ENCODE measurements at places on chromosomes 12 and 14.

- DNase-seq: no peak
These were observed 46.8 kb downstream of the ACACB start for GRCh38 chr12:109163167-109163566.

GRCh38 chr12:12156828-12157227 lies 86.1 kb downstream of the BCL2L14 start:
- DNase-seq: no peak

- DNase-seq: no peak
These were observed 5.6 kb downstream of the GMFB start for GRCh38 chr14:54483073-54483745.

- DNase-seq: no peak
These were observed 300 bp upstream of the GIT2 start for GRCh38 chr12:109996483-109996853.

GRCh38 chr12:27844366-27845090 lies 64.5 kb upstream of the MANSC4 start:
- no peak for DNase-seq

- no peak for DNase-seq
These were observed 23.3 kb upstream of the HMGA2 start for GRCh38 chr12:65800937-65801336.

DNA sequence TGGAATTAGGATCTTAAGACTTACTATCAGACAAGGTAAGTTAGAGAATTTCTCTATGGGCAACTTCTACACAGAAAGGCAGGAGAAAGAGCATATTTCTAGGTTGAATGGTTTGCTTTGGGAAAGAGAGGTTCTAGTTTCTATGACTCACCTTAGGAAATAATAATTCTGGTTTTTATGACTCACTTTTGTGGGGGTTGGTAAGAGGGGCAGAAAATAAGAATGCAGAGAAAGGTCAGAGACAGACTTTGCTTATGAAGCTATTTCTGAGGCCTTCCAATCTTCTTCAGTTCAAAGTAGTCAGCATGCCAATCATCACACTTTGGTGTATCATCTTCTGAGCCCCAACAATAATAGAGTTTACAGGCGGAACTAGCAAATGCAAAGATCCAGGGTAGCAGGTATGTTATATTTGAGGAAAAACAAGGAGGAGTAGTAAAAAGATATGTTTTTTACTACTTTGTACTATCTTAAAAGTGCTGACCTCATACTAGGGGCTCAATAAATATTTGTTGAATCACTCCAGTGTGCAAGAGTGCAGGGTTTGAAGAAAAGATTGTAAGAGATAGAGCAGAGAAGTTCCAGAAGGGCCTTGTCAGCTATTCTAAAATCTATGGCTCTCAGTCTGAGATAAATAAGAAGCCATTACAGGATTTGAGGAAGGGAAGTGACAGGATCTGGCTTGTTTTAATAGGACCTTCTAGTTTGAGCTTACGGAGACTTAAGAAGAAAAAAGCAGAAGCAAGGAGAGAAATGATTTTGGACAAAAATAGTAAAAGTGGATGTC lies 56.7 kb upstream of the LRFN5 start:
- DNase-seq: no peak

DNA sequence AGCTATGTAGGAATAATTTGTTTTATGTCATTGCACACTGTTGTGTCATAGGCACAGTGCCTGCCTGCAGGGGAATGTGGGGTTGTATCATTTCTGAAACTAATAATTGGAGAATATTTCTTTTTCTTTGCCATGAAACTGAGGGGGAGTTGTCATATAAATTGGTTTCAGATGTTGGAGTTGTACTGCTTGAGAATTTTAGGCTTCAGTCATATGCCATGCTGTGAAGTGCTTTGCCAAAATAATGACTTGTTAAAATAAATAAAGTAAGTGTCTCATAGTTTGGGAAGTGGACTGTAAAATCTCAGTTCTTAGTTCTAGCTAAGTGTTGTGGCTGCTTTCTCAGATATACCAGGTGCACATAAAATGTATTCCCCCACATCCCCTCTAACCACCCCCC lies 116.8 kb downstream of the DAAM1 start:
- no peak for DNase-seq

DNA sequence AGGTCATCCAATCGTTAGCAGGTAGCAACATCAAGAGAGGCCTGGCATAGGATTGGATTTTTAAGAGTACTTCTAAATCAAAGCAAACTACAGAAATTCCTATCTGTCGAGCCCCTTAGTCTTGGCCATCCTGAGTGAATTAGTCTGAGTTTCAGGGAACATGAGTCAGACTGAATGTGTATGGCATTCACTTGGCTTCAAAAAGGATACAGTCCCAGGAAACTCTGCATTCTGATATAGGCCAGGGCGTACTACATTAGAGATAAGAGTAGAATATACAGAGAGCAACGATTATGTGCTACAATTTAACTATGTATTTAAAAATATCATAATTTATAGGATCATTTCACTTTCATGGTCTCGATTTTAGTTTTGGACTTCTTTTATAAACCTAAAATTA lies 242.2 kb downstream of the SOX5 start:
- no peak for DNase-seq

- DNase-seq: no peak
These were observed 186.9 kb upstream of the BTG1 start for GRCh38 chr12:92332552-92332951.

DNA sequence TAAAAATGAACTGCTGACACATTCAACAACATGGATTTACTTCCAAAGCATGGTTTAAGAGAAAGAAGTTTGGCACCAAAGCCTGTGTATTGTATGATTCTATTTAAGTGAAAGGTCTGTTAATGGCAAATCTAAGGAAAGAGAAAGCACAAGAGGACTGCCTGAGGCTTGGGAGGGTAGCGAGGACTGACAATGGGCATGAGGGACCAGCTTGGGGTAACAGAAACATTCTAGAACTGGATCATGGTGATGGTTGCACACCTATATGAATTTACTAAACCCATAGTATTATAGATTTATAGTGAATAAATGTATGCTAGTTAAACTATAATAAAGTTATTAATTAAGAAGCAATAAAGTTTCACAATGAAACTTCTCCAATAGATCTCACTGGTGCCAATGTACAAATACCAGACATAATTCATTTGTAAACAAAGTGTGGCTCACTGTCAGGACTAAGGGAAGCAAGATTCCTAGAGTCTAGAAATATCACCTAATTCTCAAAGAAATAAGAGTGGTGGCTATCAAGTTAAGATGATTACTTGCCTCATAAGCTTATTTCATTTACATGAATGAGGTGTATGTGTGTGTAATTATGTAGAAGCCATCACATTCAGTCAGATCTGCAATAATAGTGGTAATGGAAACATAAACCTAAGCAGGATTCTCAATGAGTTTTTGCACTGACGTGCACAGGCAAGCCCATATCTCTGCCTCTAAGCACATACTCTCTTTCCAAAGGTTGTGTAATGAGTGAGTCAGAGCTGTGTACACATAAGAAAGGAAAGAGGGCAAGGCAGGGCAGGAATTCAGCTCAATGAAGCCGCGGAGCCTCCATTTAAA lies 353.4 kb downstream of the KCNH5 start:
- DNase-seq: no peak

DNA sequence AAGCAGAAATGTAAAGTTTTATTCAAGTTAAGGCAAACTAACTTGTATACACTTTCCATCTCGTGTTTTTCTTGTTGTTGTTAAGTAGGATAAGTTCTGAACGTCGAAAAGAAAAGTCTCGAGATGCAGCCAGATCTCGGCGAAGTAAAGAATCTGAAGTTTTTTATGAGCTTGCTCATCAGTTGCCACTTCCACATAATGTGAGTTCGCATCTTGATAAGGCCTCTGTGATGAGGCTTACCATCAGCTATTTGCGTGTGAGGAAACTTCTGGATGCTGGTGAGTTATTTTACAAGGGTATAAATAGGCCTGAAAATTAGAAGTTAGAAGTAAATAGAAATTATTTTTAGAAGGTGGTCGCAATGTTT lies 25.0 kb downstream of the HIF1A start:
- DNase-seq: no peak

DNA sequence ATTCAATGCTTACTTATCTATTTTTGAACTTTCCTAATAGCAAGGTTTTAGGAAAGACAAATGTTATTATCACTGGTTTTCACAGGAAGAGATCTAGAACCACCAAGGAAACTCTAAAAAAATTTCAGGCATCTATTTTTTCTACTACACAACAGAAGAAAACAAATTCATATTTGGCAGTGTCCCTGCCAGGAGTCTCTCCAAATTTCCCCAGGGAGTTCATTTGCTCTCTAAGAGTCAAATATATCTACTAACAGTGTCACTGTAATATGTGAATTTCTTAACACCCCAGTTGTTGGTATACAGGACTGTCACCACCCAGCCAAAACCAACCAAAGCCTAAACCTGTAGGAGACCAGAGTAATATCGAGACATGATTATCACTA lies 83.4 kb downstream of the STXBP6 start:
- DNase-seq: no peak

DNA sequence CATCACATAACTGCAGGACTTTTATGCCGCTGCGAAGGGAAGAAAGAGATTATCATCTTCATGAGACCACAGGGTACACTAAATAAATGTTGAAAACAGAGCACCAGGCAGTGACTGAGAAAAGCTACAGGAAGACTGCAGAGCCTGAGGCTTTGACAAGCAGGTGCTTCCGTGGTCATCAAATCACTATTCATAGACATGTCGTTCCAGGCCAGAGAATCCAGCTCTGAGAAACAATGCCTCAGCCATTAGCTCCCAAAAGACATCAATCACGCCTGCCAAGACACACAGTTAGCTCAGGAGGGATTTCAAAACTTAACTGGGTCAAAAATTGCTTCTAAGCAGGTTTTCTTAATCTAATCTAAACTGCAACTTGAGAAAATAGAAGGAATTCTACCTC lies 47.2 kb upstream of the GARIN6 start:
- DNase-seq: no peak

DNA sequence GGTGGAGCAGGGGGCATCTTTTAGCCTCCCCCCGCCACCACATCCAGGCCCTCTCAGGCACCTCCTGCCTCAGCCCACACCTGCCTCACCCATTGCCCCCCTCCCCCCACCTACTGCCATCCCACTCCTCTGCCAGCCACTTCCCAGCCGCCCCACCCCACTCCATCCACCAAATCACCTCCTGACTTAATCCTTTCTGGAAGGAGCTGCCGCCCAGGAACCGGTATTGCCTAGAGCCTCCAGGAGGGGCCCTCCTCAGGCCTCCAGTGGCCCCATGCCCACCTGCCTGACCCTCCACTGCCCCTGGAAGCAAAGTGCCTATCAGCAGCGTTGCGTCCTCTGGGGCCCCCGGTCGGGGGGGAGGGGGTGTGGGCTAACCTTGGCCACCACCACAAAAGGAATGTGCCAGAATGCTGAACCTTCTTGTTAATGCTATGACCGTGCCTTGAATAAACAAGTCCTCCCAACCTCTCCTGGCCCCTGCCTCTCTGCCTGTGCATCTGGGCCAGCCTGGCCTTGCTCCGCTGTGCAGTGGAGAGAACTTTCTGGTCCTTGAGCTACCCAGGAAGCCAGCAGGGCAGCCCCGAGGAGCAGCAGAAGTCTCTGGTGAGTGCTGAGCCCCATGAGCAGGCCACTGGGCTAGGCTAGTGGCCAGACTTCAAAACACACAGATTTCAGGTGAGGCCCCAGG lies 11.8 kb downstream of the NGB start:
- no peak for DNase-seq

DNA sequence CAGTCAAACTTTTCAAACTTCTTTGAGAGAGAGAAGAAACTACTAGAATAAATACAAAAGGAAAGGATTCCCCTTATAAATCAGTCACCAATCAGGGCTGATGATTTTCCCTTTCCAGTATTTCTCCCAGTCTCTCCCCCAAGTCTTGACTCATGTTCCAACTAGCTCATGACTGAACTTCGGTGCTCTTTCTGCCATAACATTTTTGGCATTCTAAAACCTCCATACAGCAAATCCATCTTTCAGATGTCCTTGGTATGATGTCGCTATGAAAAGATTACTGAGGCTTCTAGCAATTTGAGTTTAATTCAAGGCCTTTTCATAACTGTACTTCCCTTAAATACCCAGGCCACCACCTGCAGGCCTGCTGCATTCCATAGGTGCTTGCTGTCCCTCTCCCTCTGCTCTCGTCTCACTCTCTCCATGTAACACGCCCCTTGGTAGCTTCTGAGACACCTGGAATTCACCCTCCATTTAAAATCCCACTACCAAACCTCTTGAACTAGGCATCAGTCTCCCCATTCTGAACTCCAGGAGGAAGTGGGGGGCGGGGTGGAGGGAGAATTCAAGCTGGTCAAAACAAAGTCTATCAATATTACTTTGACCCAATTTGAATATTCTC lies 2.4 kb downstream of the PRKD1 start:
- DNase-seq: no peak

- no peak for DNase-seq
These were observed 45.9 kb downstream of the IFNG start for GRCh38 chr12:68113644-68114043.

GRCh38 chr12:29299633-29300032 lies 81.3 kb downstream of the ERGIC2 start:
- no peak for DNase-seq

DNA sequence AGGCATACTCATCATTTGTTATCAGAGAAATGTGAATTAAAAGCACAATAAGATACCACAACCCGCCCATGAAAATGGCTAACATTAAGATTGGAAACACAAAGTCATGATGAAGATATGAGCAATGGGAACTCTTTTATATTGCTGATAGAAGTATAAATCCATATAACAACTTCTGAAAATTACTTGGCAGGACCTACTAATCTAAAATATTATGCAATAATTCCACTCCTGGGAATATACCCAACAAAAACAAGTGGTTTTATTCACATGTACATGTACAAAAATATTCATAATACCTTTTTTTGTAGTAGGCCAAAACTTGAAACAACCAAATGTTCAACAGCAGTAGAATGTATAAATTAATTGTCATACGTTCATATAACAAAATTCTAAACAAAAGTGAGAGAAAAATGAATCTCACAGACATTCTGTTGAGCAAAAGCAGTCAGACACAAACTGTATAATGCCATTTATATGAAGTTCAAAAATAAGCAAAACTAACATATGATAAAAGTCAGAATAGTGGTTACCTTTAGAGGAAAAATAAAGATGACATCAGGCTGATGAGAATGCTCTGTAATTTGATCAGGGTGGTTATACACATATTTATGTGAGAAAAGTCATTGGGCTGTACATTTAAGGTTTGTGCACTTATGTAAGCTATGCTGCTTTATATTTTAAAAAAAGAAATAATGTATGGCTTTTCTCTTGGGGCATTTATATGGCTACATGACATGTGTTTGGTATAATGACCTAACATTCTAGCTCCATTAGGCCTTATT lies 309.2 kb upstream of the KITLG start:
- no peak for DNase-seq

DNA sequence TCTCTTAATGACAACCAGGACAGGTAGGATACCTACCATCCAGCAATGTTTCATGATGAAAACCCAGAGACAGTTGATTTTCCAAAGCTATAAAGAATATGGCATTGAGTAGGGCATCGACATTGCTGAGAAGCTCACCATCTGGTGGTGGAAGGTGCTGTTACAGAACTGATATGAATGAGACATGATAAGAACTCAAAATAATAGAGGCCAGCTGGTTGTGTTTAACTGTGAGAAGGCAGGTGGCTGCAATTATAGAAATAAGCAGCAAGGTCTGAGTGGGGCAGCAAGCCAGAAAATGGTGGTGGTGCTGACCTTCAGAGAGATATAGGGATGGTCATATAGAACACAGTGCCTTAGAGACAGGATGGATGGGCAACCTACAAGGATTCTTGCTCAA lies 449.7 kb downstream of the BTG1 start:
- DNase-seq: no peak

- peak; percentile 23 for DNase-seq
These were observed 231.4 kb downstream of the PCNX1 start for GRCh38 chr14:71138448-71139293.

GRCh38 chr14:99654235-99654985 lies 9.5 kb downstream of the HHIPL1 start:
- DNase-seq: no peak

- no peak for DNase-seq
These were observed 36.6 kb downstream of the DCAF4 start for GRCh38 chr14:72962829-72963312.
